ENCODE measurements at places on chromosomes 5 and 9. TPM values are rescaled to one million over a fixed set of nuclear protein-coding genes. Genes with fewer than 3 reads are reported as not detected.

Gene KIF24
- total RNA-seq = 0.55 TPM

Gene SPINK1
- total RNA-seq = not detected

Gene CD72
- total RNA-seq = 1.7 TPM

Gene SH3RF2
- total RNA-seq = 0.28 TPM

Gene PPIC
- total RNA-seq = 100 TPM

Gene LRRC14B
- not detected for total RNA-seq

Measured in smooth muscle cell of bladder (primary cell).